ENCODE measurements at places on chromosomes 7 and 10.

GRCh38 chr10:51653025-51653424 is 46.4 kb downstream of the CSTF2T start:
- no peak for DNase-seq

GRCh38 chr10:106707657-106708056 is 456.8 kb downstream of the SORCS1 start:
- no peak for DNase-seq

- no peak for DNase-seq
These were observed 99.0 kb downstream of the AGMO start for GRCh38 chr7:15462721-15463389.

DNA sequence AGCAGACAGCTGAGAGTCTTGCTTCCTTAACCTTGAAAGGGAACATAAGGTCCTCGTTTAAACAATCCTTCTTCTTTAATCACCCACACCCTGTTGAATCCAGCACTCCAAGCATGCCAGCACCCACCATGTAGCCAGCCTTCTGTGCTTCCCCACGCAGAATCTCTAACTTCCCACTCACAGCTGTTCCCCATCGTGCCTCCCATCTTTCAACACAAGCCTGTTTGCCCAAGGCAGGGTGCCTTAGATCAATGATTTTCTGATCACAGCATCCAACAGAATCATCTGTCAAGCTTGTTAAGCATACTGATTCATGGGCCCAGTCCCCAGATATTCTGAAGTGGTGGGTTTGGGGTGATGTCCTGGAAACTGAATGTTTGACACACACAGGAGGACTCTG is 530.8 kb downstream of the SH2D4B start:
- DNase-seq, result no peak

GRCh38 chr10:80066809-80067208 is 11.7 kb upstream of the TMEM254 start:
- DNase-seq, result no peak

- no peak for DNase-seq
These were observed 125.3 kb downstream of the EMX2 start for GRCh38 chr10:117667831-117668230.

DNA sequence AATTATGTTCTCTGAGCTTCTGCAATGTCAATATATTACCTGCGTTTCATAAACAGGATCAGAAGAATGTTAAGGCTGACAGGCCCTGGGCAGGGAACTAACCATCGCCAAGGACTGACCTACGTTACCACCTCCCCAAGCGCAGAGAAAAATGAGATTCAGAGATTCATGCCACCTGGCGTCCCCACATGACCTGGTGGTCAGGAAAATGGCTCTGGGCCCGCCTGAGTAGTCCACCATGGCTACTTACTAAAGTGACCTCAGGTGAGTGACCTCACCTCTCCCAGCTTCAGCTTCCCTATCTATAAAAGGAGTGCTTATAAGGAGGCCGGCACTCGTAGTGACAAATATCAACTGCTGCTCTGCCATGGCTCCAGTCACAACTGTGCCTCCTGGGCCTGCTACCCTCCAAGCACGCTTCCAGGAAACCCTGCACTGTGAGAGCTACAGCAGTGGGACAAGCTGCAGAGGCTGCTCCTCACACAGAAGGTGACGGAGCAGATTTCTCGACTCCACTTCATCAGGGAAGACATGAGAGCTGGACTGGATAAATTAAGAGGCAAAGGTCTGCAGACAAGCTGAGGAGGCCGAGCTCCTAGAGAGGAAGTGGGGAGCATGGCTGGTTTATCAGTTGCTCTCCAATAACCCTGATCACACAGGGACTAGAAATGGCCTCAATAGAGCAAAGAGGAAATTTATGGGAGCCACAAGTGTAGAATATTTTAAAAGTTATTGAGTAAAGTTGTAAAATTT is 103.0 kb downstream of the RNF216 start:
- no peak for DNase-seq

DNA sequence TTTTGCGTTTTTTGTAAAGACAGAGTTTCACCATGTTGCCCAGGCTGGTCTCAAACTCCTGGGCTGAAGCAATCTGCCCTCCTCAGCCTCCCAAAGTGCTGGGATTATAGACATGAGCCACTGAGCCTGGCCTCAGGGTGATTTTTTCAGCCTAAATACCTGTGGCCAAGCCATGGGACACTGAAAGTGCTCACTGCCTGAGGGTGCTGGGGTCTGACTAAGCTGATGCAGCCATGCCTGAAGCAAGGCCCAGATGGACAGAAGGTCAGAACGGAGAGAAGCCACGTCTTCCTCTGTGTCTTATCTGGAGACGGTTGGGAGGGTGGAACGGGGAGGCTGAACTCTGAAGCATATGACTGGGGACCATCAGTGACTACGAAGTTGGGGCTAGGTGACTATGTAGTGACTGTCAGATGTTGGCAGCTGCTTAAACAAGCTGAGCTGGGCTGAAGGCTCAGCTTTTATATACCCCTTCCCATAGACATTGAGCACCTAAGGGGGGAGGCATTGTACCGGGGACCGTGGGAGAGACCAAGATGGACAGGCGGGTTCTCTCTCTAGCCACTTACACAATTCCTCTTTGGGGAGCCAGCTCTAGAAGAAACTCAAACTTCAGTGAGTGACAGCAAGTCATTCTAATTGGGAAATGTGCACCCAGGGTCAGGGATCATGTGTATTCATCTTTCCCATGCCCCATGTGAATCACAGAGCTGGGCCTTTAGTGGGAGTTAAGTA is 73.3 kb upstream of the HABP2 start:
- DNase-seq, result no peak

DNA sequence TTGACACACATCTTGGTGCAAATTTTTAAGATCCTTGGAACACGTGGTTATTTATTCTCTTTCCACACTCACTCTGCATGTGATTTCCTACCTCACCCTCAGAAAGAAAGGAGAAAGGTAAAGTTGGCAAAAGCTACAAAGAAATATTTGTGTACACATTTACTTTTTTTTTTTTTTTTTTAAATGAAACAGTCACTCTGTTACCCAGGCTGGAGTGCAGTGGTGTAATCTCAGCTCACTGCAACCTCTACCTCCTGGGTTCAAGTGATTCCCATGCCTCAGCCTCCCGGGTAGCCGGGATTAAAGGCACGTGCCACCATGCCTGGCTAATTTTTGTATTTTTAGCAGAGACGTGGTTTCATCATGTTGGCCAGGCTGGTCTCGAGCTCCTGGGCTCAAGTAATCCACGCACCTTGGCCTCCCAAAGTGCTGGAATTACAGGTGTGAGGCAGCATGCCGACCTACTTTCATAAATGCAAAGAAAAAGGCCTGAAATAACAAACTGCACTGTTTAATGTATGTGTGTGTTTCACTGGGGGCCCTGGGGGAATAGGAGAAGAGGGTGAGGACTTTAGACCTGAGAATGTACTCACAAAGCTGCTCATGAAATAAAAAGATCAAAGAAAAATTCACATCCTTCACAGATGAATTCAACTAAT is 71.6 kb upstream of the GRID1 start:
- DNase-seq, result no peak

DNA sequence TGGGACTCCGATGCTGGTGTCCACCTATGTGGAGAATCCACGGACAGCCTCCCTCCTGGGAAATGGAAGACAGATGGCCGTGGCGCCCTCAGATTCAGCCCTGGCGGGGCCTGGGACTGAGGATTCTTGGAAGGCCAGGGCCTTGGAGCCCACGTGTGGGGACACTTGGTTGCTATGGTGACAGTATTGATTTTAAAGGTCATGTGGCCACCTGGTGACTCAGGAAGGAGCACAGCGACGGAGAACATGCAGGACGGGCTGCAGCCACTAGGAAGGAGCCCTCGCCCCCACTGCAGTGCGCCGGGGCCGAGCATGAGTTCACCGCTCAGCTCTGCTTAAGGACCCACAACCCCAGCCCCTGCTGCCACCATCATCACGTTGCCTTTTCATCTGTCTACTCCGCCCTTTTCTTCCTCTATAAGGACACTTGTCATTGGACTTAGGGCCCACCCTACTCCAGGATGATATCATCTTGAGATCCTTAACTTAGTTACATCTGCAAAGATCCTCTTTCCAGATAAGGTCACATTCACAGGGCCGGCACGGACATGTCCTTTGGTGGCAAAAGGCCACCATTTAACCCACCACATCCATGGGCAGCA is 3.7 kb upstream of the STK32C start:
- DNase-seq, result no peak

GRCh38 chr10:11206676-11207559 is 189.2 kb downstream of the CELF2 start:
- no peak for DNase-seq

- DNase-seq, result no peak
These were observed 143.8 kb downstream of the ZNF438 start for GRCh38 chr10:30887839-30888238.

DNA sequence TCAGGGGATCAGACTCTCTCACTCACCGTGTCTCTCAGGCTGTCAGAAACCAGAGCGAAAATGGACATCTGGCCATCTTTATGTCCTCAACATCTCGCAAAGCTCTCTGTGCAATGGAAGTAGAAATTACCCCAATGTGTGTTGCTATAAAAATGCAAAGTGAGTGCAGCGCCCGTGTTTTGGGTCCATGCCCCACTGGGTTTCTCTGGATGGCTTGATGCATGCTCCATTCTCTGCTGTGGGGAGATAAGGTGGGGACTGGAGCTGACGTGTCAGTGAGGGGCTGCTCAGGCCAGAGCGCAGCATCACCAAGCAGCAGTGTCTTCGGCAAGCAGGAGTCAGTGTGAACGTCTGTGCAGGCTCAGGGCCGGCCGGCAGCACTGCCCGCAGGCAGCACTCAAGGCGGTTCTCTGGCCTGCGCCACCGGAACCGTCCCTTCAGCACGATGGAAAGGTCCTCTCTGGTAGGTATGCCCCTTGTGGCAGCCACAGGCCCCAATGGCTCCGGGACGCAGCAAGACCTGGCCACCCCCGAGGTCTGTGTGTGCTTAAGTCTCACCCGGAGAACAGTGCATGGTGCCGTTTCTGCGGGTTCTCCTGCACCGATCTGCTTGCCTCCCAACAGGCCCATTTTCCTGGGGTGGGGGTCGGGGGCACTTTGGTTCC is 30.2 kb downstream of the WDR86 start:
- no peak for DNase-seq

DNA sequence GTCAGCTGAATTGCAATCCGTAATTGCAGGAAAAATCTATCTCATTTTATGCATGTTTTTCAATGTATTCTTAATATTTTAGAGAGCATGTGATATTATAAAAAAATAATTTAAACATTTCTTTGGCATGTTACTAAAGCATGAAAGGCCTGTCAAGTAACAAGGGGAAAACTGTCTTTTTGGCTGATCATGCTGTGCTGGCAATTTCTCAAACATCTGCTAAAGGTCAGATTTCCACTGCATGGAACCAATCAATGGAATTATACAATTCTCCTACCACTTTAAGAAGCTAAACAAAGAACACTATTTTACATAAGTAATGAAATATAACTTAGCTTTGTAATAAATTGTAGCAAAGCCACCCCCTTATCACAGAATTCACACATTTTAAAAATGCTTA is 49.4 kb downstream of the JMJD1C start:
- no peak for DNase-seq

DNA sequence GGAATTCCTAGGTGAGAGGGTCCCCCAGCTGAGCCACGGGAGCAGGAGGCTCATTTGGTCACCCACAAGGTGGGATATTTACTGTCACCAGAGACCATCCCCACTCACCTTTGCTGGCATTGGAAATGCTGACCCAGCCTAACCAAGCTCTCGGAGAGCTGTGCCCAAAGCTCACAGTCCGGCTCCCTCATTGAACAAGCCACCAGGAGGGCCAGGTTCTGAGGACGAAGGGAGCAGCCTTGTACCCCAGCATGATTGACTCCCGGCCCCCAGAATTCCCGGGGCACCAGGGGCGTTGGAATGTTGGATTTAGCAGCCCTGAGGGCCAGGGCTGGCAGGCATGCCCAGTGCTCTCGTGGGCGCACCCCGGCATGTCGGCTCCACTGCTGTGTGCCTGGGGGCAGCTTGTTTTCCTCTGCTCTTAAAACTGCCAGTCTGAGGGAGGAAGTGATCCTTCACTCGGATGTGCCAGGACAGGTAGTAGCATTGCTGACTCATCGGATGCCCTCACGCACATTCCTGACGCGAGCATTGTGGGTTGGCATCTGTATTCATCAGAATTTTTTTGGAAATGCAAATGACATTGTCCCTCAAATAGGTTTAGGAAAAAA is 23.3 kb downstream of the CLIP2 start:
- DNase-seq, result no peak

DNA sequence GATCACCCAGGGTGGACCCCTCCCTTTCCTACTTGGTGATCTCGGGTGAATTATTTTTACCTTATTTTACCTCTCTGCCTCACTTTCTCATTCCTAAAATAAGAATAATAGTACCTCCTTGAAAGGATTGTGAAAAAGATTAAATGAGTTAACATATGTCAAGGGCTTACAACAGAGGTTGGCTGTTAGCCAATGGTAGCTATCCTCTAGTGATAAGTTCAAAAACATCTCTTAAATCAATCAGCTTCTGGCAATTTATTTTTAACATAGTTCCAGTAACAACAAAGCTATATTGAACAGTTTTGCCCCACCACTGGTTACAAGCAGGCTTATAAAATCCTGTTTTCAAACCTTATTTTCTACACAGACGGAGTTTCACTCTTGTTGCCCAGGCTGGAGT is 45.4 kb downstream of the TMEM168 start:
- DNase-seq, result no peak

DNA sequence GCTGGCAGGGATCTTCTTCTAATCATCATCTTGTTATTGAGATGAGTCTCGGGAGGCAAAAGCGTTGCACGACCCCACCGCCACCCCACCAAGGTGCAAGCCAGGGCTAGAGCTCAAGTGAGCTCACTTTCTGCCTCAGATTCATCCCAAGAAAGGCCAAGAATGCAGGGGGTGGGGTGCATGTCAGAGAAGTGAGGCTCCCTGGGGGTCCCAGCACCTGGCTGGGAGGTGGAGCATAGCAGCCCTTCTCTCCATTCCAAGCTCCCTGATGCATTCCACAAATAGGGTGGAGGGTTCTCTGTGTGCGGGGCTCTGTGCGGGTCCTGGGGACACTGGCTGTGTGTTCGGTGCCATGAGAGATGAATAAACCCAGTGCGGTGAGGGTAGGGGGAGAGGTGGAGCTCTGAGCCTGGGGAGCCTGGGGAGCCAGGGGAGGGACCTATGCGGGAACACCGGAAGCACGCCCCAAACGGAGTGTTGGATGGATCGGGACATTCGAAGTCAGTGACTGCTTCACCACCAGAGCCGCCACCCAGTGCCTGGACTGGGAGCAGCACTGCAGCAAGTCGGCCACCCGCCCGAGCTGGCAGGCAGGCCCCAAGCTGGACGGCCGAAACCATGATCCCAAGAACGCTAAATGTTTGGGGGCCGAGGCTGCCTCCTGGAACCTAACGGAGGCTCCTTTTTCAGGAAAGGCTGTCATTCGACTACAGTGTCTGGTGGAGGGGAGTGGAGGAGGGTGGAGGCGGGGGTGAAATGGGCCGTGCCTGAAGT is 17.9 kb upstream of the HMX3 start:
- no peak for DNase-seq

DNA sequence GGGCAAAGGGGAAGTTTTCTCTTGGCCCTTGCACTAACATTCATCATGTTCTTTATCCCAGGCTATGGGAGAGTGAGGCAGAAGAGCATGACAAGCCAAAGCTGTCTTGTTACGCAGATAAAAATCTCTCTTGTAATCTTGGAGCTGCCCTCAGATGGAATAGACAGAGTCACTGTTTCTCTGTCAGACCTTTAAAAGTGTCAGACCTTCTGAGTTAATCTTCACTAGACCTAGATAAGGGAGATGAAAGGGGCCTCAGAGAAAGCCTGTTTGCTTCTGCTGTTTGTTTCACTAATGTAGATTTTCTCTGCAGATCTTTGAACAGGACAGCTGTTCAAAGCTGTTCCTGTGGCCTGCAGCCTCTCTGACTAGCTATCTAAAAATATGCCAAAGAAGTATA is 112.9 kb downstream of the KIF20B start:
- no peak for DNase-seq
